ENCODE measurements at places on chromosomes 5 and 9. TPM values are rescaled to one million over a fixed set of nuclear protein-coding genes. Genes with fewer than 3 reads are reported as not detected.

Gene PCDHGA4
- 7.8 TPM for total RNA-seq

Gene FREM1
- 10.6 TPM for total RNA-seq

Gene INSL4
- not detected for total RNA-seq

Gene UBE2QL1
- 3.6 TPM for total RNA-seq

Gene OR13C4
- total RNA-seq, result not detected

Gene CCNG1
- 143 TPM for total RNA-seq

Gene CDKN2B
- total RNA-seq, result 6.1 TPM

Gene TEX48
- not detected for total RNA-seq

DNA sequence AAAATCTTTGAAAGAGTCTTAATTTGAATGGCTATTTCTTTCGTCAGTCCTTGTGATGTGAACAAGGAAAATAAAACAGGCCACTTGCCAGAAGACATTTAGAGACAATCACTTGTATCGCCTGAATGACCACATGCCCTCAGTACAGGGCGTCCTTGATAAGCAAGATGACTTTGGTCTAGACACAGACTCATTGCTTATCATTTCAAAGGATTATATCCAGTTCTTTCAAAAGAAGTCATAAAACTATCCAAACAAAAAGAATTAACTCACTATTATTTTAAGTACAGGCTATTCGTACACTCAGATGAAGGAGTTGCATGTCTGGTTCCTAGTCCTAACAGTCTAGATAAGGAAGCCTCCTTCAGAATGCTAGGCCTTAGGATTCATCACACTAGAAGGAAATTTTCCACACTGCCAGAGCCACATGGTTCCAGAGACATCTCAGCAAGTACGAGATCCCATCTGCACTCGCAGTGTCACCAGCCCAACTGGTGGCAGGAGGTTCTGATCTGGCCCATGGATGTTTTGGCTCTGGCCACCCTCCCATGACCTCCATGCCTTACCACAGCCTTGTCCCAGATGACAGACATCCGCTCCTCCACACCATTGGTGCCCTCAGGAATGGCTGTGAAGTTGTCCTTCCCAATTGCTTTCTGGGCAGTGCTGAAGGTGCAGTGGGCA is 109.6 kb downstream of the DPYSL3 start:
- H3K4me3 ChIP-seq, result no peak overlapping the region
- peaks cover 26% of the 10 kb centered on the region for H3K4me1 ChIP-seq
- no peaks in the 10 kb centered on the region for H3K27me3 ChIP-seq
- DNase-seq, result no peak
- peaks cover 48% of the 10 kb centered on the region for H3K36me3 ChIP-seq

DNA sequence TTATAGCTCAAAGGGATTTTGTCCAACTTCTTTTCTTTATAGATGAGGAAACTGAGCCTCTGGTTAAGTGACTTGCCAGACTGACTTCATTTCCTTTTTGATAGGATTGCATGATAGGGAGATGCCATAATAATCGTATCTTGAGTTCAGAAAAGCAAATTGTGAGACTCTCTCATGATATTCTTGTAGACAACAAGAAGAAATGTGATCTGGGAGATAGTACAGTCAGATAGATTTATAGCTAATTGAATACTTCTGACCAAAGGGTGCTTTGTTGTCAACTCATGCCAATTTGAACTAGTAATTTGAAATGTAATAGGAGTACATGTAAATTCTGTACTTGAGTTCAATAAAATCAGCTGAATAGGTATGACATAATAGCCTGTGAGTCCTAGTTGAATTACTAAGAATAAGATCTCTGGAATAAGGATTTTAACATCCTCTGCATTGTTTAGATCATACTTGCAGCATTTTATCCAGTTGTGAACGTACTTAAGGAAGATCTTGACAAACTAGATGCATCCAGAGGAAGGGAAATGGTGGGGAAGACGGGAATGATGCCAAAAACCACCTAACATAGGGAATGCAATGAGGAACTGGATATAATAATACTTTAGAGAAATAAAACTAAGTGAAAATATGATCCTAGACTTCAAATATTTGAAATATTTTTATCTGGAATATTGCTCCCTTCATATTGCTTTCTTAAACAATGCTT is 25.5 kb downstream of the CWC27 start:
- H3K4me1 ChIP-seq, result no peaks in the 10 kb centered on the region
- H3K4me3 ChIP-seq, result no peak overlapping the region
- H3K36me3 ChIP-seq, result peaks cover 5% of the 10 kb centered on the region
- H3K27ac ChIP-seq, result no peak overlapping the region

DNA sequence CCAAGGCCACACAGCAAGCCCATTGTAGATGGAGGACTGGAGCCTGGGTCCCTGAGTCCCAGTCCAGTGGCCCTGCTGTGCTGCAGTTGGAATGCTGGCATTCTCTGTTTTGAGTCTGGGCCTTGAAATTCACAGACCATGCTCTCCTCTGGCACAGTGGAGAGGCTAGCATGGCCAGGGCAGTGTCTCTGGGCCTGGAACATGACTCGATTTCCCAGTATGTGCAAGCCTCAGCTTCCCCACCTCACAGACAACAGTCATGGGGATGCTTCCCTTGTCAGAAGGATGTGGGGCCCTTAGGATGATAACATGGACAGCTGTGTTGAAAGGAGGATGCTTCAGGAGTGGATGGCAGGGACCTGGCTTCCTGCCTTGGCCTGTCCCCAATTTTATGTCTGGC is 91.2 kb downstream of the AMBP start:
- H3K27me3 ChIP-seq, result no peaks in the 10 kb centered on the region
- H3K4me3 ChIP-seq, result no peak overlapping the region
- no peaks in the 10 kb centered on the region for H3K36me3 ChIP-seq
- DNase-seq, result no peak
- H3K4me1 ChIP-seq, result no peaks in the 10 kb centered on the region

GRCh38 chr9:17750269-17750668 is 171.4 kb downstream of the SH3GL2 start:
- H3K36me3 ChIP-seq, result no peaks in the 10 kb centered on the region
- no peak overlapping the region for H3K4me3 ChIP-seq
- H3K4me1 ChIP-seq, result no peaks in the 10 kb centered on the region
- no peak for DNase-seq

- H3K27ac ChIP-seq, result no peak overlapping the region
- no peak overlapping the region for H3K4me3 ChIP-seq
- H3K27me3 ChIP-seq, result no peaks in the 10 kb centered on the region
- DNase-seq, result no peak
- H3K4me1 ChIP-seq, result no peaks in the 10 kb centered on the region
- H3K36me3 ChIP-seq, result no peaks in the 10 kb centered on the region
These were observed 395.7 kb upstream of the ZNF462 start for GRCh38 chr9:106467113-106467864.

DNA sequence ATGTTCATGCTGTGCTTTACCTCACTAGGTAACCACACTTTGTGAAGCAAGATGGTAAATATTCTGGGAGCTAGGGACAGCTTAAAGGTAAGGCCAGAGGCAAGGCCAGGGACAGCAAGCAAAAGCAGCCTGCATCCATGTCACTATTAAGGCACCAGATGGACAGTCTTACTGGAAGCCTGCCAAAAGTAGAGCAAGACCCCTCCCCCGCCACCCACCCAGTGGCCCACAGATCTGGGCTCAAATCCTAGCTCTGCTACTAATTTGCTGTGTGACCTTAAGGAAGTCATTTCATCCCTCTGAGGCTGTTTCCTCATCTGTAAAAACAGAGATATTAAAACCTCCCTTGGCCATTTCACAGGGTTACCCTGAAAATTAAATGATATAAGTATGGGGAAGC is 13.2 kb upstream of the ERMP1 start:
- H3K27me3 ChIP-seq, result no peaks in the 10 kb centered on the region
- no peaks in the 10 kb centered on the region for H3K36me3 ChIP-seq
- no peak for DNase-seq
- no peak overlapping the region for H3K27ac ChIP-seq

DNA sequence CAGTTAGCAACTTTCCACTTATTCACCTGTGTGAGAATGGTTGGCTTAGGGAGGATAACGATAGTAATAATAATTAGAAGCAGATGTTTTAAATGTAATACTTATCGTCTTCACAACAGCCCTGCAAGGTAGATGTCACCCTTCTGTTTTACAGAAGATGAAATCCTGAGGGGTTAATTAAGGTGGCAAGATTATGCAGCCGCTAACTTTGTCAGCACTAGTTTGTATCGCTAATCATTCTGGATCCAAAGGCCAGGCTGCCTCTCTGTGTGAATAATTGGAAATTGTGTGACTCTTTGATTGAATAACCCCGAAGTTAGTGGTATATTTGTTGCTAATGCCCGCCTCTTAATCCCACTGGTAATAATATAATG is 635 bp downstream of the IFT74 start:
- H3K27me3 ChIP-seq, result no peaks in the 10 kb centered on the region
- H3K27ac ChIP-seq, result peak overlapping the region; percentile 83
- H3K36me3 ChIP-seq, result no peaks in the 10 kb centered on the region
- H3K4me1 ChIP-seq, result no peaks in the 10 kb centered on the region
- DNase-seq, result no peak

DNA sequence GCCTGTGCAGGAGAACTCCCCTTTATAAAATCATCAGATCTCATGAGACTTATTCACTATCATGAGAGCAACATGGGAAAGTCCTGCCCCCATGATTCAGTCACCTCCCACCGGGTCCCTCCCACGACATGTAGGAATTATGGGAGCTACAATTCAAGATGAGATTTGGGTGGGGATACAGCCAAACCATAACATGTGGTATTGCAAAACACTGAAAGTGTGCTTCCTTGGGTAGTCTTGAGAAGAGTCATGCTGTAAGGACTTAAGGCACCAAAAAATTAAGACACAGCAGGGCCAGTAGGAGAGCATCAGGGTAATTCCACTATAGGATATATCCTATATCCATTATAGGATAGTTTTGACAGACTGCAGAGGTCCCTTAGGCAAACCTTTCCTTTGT is 29.4 kb upstream of the GDNF start:
- DNase-seq, result no peak
- no peak overlapping the region for H3K27ac ChIP-seq
- no peaks in the 10 kb centered on the region for H3K4me1 ChIP-seq
- no peak overlapping the region for H3K4me3 ChIP-seq

GRCh38 chr5:124342027-124342471 is 404.4 kb downstream of the ZNF608 start:
- H3K27ac ChIP-seq, result no peak overlapping the region
- peaks cover 34% of the 10 kb centered on the region for H3K4me1 ChIP-seq
- no peaks in the 10 kb centered on the region for H3K36me3 ChIP-seq
- no peak overlapping the region for H3K4me3 ChIP-seq

DNA sequence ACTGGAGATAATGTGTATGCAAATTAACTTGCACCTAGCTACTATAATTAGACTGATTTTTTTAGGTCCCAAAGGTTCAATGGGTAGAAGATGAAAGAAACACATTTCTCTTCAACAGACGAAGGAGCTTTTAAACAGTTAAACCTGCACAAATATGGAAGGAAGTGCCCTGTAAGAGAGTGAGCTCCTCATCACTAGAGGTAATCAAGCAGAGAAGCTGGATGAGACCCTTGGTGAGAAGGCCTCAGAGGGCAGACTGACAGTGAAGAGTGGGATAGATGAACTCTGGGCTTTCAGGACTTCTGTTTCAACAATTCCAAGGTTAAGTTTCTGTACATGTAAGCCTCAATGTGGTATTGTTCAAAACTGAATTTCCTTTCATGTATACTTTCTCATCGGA is 23.2 kb downstream of the PTPN3 start:
- DNase-seq, result no peak
- H3K36me3 ChIP-seq, result no peaks in the 10 kb centered on the region
- H3K4me3 ChIP-seq, result no peak overlapping the region
- H3K4me1 ChIP-seq, result no peaks in the 10 kb centered on the region

GRCh38 chr5:89047571-89047970 is 164.6 kb upstream of the MEF2C start:
- DNase-seq, result no peak
- no peak overlapping the region for H3K27ac ChIP-seq
- no peaks in the 10 kb centered on the region for H3K27me3 ChIP-seq
- H3K4me3 ChIP-seq, result no peak overlapping the region

DNA sequence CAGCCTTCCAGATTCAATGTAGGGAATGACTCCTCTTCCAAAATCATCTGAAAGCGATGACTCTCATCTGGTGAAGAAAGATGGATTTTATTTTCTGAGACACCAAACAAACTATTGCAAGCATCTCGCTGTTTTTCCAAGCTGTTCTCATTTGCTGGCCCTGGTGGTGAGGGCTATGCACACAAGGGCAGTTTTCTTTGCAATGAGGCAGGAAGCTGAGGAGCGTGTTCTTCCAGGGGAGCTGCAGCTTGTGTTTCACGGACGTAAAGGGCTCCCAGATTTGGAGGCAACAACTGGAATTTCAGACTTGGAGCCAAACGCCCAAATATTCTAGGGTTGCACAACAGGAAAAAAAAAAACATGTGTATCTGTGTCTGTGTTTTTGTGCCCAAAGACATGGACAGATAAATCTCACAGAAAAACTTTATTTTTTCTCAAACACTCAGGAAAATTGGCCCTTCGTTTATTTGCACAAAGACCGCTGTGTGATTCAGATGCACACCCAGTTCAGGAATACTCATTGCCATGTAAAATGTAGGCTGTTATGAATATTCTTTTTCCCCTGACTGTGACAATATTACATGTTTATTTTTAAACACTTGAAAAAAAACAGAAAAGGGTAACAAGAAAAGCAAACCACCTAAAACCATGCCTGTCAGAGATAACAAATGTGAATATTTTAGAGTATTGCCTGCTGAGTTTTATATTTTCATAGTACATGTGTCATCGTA is 151.3 kb downstream of the GAS1 start:
- no peak overlapping the region for H3K4me3 ChIP-seq
- no peaks in the 10 kb centered on the region for H3K36me3 ChIP-seq
- H3K27me3 ChIP-seq, result no peaks in the 10 kb centered on the region
